ENCODE measurements at places on chromosomes 7 and 10. TPM values are rescaled to one million over a fixed set of nuclear protein-coding genes. Genes with fewer than 3 reads are reported as not detected.

DNA sequence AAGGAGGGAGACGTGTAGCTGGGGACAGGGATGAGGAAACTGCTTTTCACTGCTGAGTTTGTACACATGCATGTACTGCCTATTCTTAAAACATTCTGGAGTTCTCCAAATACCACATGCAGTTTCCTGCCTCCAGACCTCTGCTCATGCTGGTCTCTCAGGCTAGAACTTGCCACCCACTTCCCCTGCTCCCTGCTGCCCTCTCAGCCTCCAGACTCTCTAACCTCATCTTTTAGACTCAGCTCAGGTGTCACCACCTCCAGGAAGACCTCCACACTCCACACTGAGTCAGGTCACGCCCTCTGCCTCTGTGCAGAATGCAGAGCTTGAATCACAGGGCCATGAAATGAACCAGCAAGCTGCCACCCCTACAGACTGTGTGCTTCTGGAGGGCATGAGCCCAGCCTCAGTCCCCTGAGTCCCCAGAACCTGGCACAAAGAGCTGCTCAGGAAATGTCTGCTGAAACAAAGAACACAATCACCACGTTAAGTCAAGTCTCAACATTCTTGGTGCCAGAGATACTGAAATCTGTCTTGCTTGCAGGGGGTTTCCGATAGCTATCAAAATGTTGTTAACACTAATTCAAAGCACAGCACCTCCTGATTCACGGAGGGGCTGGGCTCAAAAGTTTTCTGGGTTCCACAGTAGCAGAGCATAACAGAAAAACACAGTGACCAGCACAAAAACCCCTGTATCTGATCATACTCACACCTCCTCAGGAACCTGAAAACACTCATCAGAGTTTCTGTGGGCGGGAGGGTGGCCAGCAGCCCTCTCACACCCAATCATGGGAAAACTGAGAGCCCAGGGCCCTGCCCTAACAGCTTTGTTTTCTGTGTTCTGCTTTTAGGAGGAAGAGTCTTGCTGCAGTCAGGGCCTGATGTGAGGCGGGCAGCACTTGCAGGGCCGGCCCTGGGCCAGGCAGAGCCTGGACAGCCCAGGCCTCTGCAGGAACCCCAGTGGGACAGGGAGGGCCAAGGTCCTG, 21.1 kb downstream of the FAM53B start:
- H3K4me1 ChIP-seq, result peaks cover 31% of the 10 kb centered on the region
- no peaks in the 10 kb centered on the region for H3K27me3 ChIP-seq
- DNase-seq, result no peak

- peaks cover 17% of the 10 kb centered on the region for H3K4me1 ChIP-seq
- H3K27me3 ChIP-seq, result no peaks in the 10 kb centered on the region
- no peaks in the 10 kb centered on the region for H3K36me3 ChIP-seq
- H3K27ac ChIP-seq, result no peak overlapping the region
- no peak overlapping the region for H3K4me3 ChIP-seq
Observed at GRCh38 chr7:41185851-41186250, 517.0 kb downstream of the INHBA start.

GRCh38 chr10:117461766-117462423, 80.7 kb upstream of the EMX2 start:
- no peaks in the 10 kb centered on the region for H3K36me3 ChIP-seq
- H3K27ac ChIP-seq, result no peak overlapping the region
- no peak overlapping the region for H3K4me3 ChIP-seq
- no peaks in the 10 kb centered on the region for H3K27me3 ChIP-seq
- H3K4me1 ChIP-seq, result peaks cover 34% of the 10 kb centered on the region
- DNase-seq, result no peak

- H3K27me3 ChIP-seq, result no peaks in the 10 kb centered on the region
- H3K4me3 ChIP-seq, result no peak overlapping the region
- peaks cover 21% of the 10 kb centered on the region for H3K4me1 ChIP-seq
Observed at GRCh38 chr10:24468281-24468751, 255.4 kb downstream of the ARHGAP21 start.

DNA sequence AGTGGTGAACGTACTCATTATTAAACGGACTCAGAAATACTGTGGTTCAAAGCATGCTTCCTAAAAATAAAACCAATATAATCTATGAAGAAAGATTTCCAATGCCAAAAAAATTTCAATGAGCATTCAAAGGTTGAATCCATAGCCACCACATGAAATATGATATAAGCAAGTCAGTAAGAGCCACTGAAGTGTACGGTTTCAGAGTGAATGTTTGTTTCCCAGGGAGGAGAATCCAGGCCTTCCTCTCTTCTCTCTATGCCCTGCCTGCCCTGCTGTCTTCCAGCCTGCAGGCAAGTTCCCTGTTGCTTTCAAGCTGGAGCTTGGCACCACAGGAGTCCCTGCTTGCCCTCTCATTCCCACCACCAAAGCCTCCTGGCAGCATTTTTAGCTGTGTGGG, 1171.6 kb upstream of the C7orf33 start:
- H3K27ac ChIP-seq, result no peak overlapping the region
- no peak overlapping the region for H3K4me3 ChIP-seq
- DNase-seq, result peak; percentile 15
- no peaks in the 10 kb centered on the region for H3K36me3 ChIP-seq

DNA sequence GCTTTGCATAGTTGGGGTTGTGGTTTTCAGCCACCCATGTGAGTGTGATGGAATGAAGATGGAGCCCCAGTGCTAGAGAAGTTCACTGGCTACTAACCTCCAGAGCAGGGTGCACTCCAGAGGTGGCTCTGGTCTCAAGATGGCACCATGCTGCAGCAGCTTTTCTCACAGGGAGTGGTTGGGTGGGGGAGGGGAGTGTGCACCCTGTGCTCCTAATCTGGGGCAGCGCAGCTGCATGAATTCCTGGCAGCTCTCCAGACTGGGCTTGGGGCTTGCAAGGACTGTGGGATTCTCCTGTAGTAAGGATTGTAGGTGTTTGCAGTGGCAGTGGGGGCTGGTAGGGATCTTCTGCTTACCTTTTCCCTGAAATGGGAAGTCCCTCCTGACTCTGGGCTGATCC, 23.7 kb downstream of the PHTF2 start:
- H3K27ac ChIP-seq, result no peak overlapping the region
- H3K27me3 ChIP-seq, result no peaks in the 10 kb centered on the region
- no peak for DNase-seq
- 0 out of 2 replicates have a peak, but pooled peaks cover 4% of the 10 kb centered on the region for H3K4me1 ChIP-seq
- H3K36me3 ChIP-seq, result peaks cover 44% of the 10 kb centered on the region

GRCh38 chr7:87934699-87935383, 790 bp downstream of the ADAM22 start:
- peak; percentile 52 for DNase-seq
- peaks cover 11% of the 10 kb centered on the region for H3K36me3 ChIP-seq
- H3K27ac ChIP-seq, result no peak overlapping the region
- peaks cover 12% of the 10 kb centered on the region for H3K27me3 ChIP-seq

DNA sequence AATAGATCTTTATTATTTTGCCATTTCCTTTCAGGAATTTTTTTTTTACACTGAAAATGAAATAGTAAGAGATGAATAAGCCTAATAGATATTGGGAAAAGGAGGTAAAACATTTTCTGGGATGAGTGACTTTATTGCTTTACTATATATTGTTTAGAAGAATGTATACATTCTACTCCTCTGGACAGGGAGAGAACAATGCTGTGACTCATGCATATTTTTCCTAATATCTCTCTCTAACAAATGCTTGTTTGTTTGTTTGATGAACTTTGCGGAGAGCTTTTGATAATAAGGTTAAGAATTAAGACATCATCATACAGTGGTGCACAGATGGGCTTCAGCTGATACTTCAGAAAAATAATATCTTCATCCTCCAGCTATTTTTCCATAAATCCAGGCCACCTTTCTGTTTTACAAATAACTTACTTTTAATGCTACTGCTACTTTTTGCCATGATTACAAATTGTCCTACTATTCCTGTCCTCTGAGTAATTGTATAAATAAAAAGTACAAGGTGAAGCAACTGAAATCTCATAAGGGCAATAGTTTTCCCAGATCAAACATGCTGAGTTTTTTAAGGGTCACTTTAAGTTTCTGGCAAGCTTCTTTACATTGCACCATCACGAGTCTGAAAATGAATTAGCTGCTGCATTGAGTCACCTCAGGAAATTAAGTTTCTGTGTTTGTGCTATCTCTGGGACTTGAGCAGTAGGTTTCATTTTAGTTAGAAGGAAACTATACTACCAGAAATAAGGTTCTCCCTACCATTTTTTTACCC, 207.3 kb upstream of the POT1 start:
- H3K36me3 ChIP-seq, result peaks cover 10% of the 10 kb centered on the region
- peak overlapping the region; percentile 26 for H3K27ac ChIP-seq
- peaks cover 17% of the 10 kb centered on the region for H3K4me1 ChIP-seq
- H3K27me3 ChIP-seq, result peaks cover 5% of the 10 kb centered on the region
- no peak for DNase-seq

- no peaks in the 10 kb centered on the region for H3K27me3 ChIP-seq
- no peak overlapping the region for H3K27ac ChIP-seq
- no peaks in the 10 kb centered on the region for H3K36me3 ChIP-seq
- H3K4me1 ChIP-seq, result peaks cover under 1% of the 10 kb centered on the region
- DNase-seq, result no peak
Observed at GRCh38 chr10:114761205-114762193, 60.1 kb upstream of the FHIP2A start.

- H3K27me3 ChIP-seq, result no peaks in the 10 kb centered on the region
- no peak overlapping the region for H3K27ac ChIP-seq
- DNase-seq, result no peak
Observed at GRCh38 chr10:23448802-23449570, 10.1 kb downstream of the OTUD1 start.

DNA sequence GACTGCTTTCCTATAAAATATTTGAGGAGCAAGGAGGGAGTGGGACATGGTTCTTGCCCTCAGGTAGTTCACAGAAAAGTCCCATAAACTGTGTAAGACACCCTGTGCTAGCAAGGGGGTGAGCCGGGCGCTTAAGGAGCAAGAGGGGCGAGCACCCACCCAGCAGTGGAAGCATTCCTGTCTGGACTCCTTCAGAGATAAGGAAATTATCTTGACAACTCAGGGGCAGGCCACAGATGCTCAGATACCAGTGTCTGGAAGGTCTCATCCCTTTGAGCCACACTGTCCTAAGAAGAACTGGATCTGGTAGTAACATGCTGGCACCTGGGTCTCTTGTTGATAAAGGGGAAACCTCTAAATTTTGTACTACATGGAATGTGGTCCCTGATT, 54.1 kb downstream of the DAGLB start:
- H3K27me3 ChIP-seq, result no peaks in the 10 kb centered on the region
- H3K4me3 ChIP-seq, result no peak overlapping the region
- peaks cover 21% of the 10 kb centered on the region for H3K4me1 ChIP-seq
- DNase-seq, result no peak

GRCh38 chr7:5270788-5271187, 12.0 kb upstream of the SLC29A4 start:
- H3K4me1 ChIP-seq, result peaks cover 7% of the 10 kb centered on the region
- H3K4me3 ChIP-seq, result no peak overlapping the region
- no peaks in the 10 kb centered on the region for H3K36me3 ChIP-seq
- no peak overlapping the region for H3K27ac ChIP-seq
- DNase-seq, result no peak

DNA sequence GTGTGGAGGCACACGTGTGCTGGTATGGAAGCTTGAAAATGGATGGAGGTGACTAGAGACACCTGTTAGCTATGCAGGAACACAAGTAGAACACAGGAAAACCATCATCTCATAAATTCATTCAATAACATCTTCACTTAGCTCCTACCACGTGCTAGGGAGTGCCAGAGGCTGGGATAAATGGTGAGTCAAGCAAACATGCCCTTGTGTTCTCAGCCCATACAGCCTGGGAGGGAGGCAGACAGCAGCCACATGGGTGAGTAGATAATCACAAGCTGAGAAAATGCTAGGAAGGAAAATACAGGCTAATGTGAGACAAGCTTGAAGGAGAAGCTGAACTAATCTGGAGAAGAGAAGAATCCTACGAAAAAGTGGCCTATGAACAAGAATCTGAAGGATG, 468.0 kb upstream of the ZMIZ1 start:
- no peaks in the 10 kb centered on the region for H3K4me1 ChIP-seq
- peaks cover 7% of the 10 kb centered on the region for H3K27me3 ChIP-seq
- no peaks in the 10 kb centered on the region for H3K36me3 ChIP-seq
- H3K4me3 ChIP-seq, result no peak overlapping the region
- no peak overlapping the region for H3K27ac ChIP-seq
- no peak for DNase-seq

- no peak overlapping the region for H3K27ac ChIP-seq
- no peak overlapping the region for H3K4me3 ChIP-seq
- no peak for DNase-seq
- no peaks in the 10 kb centered on the region for H3K27me3 ChIP-seq
- peaks cover 17% of the 10 kb centered on the region for H3K4me1 ChIP-seq
- peaks cover 33% of the 10 kb centered on the region for H3K36me3 ChIP-seq
Observed at GRCh38 chr10:127011174-127011573, 105.9 kb downstream of the DOCK1 start.

DNA sequence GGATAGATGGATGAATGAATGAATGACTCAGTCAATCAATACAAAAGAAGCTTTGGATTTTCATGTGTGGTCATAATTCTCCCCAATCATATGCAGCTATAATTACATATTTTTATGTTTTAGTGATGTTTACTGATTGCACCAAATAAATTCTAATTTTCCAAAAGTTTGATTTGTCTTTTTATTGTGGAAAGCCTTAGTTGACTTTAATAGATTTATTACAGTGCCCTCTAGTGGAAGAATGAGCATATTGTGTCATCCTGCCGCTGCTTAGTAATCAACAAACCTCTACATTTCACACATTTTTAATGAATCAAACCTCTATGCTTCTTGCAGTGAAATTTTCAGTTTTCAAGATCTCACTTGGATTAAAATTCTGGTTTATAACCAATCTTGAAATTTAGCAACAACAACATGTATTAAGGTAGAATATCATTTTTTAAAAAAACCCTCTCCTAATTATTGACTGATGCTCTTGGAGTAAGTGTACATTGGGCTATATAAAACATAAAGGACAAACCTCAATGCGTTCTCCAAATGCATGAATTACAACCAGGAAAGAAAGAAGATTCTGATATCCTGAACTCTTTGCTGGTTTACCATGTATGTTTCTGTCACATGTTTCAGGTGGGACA, 55.6 kb upstream of the PNLIP start:
- H3K27ac ChIP-seq, result no peak overlapping the region
- H3K36me3 ChIP-seq, result no peaks in the 10 kb centered on the region
- H3K27me3 ChIP-seq, result no peaks in the 10 kb centered on the region
- no peak for DNase-seq
- H3K4me1 ChIP-seq, result peaks cover 24% of the 10 kb centered on the region
- no peak overlapping the region for H3K4me3 ChIP-seq

- DNase-seq, result no peak
- H3K27me3 ChIP-seq, result no peaks in the 10 kb centered on the region
- H3K36me3 ChIP-seq, result peaks cover 7% of the 10 kb centered on the region
Observed at GRCh38 chr7:149226840-149227494, 12.5 kb upstream of the ZNF212 start.

DNA sequence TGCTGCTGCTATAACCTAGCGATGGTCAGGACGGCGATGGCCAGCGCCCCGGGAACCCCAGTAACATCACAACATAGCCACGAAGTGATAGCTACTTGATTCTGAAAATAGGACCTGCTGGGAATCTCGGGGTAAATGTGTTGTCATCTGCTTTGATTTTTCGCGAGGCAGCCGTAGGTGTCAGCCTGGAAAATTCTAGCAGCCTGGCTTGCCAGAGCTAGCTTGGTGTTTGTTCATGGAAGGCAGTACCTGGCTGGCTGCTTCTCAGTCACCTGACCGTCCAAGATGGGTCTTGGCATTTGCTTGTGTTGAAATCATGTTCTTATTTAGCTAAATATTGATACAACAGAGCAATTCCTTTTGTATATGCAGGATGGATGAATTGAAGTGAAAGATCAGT, 82.4 kb upstream of the BTBD16 start:
- H3K27ac ChIP-seq, result peak overlapping the region; percentile 10
- no peaks in the 10 kb centered on the region for H3K36me3 ChIP-seq
- H3K4me3 ChIP-seq, result no peak overlapping the region
- H3K4me1 ChIP-seq, result peaks cover 69% of the 10 kb centered on the region

GRCh38 chr7:68748934-68749900, 849.1 kb upstream of the AUTS2 start:
- no peak overlapping the region for H3K27ac ChIP-seq
- H3K4me3 ChIP-seq, result no peak overlapping the region
- no peaks in the 10 kb centered on the region for H3K36me3 ChIP-seq
- no peaks in the 10 kb centered on the region for H3K4me1 ChIP-seq

The CYP3A5 gene
- 0.39 TPM for total RNA-seq

The PSPH gene
- 49.2 TPM for total RNA-seq

The CTAGE8 gene
- total RNA-seq, result 8.4 TPM
